CD4-positive, alpha-beta T cell treated with Interleukin-10 for 1 hour (primary cell): ENCODE measurements at places on chromosomes 2 and 18.

DNA sequence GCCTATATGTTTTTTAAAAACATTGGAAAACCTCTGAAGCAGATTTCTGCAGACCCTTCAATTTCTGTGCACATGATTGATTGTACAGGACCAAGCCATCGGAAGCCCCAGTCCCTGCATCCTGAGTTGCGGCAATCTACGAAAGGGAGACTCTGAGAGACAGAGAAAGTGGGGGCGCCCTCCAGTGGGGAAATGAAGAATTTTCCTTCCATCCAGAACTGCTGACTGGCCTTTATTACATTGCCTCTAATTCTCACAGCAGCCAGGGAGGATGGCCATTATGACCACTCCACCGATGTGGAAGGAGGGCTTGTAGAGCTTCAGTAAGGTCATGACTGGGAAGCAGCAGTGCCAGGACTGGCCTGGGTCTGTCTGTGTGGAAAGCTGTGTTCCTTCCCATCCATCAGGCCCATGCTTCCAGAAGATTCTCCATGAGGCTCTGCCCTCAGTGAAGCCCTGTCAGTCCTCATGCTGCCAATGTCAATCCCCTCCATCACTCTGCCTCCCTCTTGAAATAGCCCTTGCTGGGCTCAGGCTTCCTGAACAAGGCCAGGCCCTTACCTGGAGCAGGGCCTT, 20.0 kb upstream of the RESP18 start:
- DNase-seq = peak; percentile 63

DNA sequence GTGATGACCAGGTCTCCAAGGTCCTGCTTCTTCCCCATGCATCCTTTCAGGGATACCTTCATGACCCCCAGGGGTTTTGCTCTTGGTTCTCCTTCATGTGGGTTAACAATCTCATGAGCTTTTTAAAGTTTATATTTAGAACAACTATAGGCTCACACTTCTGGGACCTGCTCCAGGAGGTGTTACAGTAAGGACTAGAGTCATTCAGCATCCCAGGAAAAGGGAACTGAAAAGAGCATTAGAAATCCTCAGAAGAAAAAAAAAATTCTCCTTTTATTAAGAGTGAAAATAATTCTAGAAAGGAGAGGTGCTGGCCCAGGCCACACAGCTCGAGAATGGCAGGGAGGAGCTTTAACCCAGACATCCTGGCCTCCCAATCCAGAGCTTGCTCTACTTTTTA, 66.5 kb downstream of the SETBP1 start:
- DNase-seq = no peak

DNA sequence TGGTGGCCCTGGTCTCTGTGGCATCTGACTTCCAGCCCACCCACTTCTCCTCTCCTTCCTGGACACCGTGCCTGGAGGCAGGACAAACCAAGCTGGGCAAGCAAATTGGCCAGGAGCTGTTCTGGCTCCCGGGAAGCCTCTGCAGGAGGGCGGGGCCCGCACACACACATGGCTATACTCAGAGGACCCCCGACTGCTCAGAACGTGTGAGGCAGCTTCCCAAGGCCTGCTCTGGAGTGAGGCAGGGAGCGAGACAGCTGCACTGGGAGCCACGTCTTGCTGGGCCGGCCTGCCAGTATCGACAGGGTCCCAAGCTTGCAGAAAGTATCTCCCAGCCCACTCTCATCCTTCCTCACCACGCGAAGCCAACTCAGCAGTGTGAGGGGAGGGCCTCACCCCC, 257.3 kb downstream of the TWIST2 start:
- no peak for DNase-seq

DNA sequence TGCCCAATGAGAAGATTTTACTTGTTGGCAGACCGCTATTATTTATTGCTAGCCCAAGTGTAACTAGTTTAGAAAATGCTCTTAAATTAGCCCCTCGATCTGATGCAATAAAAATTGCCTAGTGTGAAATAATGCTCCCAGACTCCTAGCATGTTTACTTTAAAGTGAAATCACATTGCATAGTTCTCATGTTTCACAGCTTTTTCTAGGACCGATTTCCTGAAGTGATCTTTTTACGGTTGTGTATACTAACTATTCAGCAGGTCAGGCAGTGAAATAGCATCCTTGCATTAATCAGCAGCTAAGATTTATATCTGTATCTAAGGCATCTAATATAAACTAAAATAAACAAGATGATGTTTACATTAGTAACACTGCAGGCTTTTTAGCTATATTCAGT, 52.4 kb downstream of the PMS1 start:
- no peak for DNase-seq

DNA sequence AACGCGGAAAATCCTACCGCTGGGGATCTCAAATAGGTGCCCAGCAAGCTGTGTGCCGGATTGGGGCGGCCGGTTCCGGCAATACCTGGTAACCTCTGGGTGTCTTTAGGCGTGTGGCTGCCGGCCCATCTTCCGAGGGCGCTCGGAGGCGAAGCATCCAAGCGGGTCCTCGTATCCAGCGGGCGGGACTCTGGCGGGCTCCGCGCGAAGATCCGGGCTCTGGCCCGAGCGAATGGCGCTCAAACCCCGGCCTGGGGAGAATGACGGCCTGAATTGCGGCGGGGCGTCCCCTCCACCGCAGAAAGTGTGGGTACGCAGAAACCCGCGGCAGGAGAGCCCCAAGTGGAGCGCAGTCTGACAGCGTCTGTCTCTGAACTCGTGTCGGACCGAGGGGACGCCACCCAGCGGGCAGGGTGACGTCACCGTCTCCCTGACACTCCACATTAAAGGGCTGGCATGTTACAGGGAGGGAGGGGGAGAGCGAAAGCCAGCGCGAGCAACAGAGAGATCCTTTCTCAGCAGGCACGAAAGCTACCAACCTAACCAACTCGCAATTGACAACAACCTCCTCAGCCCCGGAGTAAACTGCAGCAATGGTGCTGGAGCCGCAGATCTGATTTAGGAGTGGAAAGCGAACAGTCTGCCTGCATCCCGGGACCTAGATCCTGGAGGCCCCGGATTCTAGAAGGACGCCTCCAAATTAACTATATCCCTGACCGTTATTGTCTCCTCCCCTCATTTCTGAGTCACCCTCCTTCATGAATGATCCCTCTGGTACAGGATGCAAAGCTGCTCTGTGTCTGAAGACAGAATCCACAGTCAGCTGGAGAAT, at the start of gene SKOR2:
Gene SKOR2, minus strand, starts transcription at position 372 of the 832 bp plus-strand sequence. CDS start 2,477 bp downstream, outside the sequence.
- no peak for DNase-seq

DNA sequence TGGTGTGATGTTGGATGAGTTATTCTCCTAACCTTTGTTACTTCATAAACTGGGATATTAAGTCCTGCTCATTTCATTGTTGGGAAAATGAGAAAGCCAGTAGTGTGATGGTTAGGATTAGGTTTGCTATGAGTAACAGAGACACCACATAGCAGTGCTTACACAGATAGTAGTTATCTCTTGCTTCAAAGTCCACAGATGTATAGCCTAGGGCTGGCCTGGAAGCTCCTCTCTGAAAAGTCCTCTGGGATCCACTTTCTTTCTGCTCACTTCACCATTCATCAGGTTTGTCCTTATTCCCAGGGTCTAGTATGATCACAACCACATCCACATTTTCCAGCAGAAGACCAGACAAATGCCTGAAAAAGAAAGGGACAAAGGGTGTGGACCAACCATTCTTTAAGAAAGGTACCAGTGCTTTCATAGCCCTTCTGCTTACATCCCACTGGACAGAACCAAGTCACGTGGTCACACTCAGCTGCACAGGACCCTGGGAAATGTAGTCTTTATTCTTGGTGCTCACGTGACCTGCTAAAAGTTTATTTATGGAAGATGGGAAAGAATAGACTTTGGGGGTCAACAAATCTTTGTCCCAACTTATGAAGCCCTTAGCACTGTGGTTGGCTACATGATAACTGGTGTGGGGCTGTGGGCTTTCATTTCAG, 108.9 kb downstream of the INSIG2 start:
- peak; percentile 16 for DNase-seq

GRCh38 chr2:179612108-179612507, 249.3 kb downstream of the ZNF385B start:
- DNase-seq = no peak

DNA sequence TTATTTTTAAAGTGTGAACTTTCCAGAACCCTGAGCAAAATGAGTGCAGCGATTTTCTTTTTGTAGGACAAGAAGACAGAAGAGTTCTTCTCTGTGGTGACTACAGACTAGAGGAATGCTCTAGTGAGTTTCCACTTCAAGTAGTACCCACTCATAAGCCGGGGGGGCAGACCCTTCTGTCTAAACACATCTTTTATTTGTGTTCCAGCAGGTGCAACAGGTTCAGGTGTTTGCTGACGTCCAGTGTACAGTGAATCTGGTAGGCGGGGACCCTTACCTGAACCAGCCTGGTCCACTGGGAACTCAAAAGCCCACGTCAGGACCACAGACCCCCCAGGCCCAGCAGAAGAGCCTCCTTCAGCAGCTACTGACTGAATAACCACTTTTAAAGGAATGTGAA, 25.2 kb downstream of the PTRHD1 start:
- DNase-seq = no peak

GRCh38 chr2:142723236-142723635, 154.2 kb upstream of the KYNU start:
- DNase-seq = no peak

GRCh38 chr2:58535182-58535581, 294.1 kb upstream of the FANCL start:
- DNase-seq = no peak

DNA sequence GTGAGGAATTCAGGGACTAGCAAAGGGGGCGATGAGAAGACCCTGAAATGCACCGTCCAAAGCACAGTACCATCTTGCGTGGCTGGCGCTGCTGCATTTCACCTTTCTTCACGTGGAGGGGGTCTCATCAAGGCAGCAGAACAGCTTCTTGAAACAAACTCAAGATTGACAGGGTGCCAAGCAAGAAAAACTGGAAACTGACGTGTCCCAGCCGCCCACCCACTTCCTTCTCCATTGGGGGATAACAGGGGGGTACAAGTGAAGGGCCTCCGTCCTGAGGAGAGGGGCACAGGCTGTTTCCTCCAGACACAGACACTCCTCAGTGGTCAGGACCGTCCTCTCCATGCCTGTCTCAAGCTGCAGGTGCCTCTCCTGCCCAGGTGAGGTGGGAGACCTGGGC, 32.5 kb downstream of the HDAC4 start:
- DNase-seq = no peak

DNA sequence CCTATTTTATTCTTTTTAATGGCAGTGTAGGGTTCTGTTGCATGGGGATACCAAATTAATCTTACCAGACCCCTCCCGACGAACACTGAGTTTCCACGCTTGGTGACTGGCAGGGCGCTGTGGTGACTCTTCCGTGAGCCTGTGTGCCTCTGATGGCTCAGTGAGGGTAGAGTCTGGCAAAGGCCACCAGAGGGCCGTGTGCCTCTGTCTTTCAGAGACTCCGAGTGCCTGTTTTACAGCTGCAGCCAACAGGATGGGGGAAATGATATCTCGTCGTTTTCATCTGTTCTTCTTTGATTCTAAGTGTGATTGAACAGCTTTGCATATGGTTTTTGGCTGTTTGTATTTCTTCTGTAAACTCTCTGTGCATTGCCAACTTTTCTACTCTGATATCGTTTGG, 99.8 kb downstream of the ZNF236 start:
- peak; percentile 50 for DNase-seq

DNA sequence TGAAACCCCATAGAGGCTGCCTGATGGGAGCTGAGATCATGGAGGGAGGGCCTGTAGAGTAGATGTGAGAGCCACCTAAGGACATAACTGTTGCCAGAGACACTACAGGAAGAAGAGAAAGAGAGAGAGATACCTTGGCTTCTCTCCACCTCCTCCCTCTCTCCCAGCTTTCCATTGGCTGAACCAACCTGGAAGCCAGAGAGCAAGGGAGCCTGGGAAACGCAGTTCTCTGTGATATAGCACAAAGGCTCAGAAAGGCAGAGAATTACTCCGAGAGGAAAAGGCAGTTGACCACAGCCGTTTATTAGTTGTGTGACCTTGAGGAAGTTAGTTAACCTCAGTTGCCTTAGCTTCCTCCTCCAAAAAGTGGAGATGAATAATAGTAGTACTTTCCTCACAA, 37.7 kb upstream of the MAT2A start:
- DNase-seq = no peak

- DNase-seq = no peak
Measured at GRCh38 chr2:161576421-161576820, 47.8 kb upstream of the SLC4A10 start.

GRCh38 chr2:7292154-7292691, 375.0 kb downstream of the RNF144A start:
- DNase-seq = no peak

DNA sequence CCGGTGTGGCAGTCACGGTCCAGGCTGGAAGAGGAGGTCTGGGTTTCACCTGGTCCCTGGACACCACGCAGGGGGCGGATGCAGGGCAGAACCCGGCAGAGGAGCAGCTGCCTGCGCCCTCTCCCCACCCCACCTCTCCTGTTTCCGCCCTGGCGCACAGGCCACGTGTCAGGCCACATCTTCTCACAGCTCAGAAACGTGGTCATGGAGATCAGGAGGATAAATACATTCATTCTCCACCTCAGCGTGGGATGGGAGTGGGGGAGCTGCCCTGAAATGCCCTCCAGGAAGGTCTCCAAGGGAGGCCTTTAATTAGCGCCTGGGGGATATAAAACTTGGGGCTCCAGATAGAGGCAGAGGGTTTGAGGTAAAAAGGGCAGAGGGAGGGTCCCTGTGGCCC, 142.0 kb downstream of the KCTD1 start:
- DNase-seq = no peak

DNA sequence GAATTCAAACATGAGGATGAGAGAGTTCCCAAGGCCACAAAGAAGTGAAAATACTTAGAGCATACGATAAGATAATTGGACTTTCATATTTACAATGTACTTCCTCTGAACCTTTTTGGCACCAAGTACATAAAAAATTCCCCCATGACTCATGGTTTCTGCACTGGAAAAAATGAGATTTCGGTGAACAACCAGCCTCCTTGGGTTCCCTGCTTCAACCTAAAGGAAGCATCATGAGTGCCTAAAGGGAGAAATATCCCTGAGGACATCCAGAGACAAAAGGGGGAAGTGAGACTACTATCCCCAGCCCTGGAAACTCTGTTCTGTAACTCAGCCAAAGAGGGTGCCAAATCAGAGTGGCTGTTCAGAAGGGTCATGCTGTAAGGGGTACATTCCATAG, 562.7 kb upstream of the SLC39A10 start:
- no peak for DNase-seq

DNA sequence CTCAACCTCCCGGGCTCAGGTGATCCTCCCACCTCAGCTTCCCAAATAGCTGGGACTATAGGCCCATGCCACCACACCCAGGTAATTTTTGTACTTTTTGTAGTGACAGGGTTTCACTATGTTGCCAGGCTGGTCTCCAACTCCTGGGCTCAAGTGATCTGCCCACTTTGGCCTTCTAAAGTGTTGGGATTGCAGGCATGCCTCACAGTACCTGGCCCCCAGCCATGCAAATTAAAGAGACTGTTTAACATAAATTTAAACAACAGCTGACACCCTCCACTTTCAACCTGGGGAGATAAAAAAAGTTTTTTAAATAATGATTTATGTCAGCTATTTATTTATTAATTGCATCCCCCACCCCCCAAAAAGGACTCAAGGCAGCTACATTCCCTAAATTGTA, 234.7 kb downstream of the CCDC178 start:
- DNase-seq = no peak
